ENCODE measurements at places on chromosomes 7 and 10.

- DNase-seq: no peak
Measured at GRCh38 chr10:43078986-43079273, 2.1 kb downstream of the RET start.

- no peak for DNase-seq
Measured at GRCh38 chr10:68684413-68684812, 36.6 kb upstream of the CCAR1 start.

DNA sequence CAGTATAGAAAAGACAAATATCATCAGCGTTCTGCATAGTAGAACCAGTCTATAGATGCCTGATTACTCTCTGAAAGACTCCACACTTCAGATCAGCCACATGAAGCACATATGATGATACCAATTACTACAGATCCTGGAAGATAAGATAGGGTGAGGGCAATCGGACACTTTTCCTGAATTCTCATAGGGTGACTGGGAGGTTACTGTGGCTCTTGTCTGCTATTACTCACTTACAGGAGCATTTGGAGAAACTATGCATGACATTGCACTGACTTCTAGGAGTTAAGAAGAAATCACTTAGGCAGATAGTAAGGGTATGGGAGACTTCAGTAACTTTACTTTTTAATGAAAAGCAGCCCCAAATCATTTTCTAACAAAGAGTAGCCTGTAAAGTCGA is 1140.9 kb downstream of the XPNPEP1 start:
- DNase-seq: no peak

- no peak for DNase-seq
Measured at GRCh38 chr10:32995066-32995622, 37.1 kb upstream of the ITGB1 start.

DNA sequence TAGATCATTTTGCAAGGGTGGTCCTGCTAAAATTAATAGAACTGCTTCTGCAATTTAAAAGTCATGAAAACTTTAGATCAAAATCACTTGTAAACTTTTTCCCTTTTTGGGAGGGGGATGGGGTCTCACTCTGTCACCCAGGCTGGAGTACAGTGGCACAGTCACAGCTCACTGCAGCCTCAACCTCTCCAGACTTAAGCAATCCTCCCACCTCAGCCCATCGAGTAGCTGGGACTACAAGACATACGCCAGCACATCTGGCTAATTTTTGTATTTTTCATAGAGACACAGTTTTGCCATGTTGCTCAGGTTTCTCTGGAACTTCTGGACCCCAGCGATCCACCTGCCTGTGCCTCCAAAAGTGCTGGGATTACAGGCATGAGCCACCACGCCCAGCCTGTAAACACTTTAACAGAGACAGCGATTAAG is 79.7 kb downstream of the LRRC17 start:
- DNase-seq: no peak

GRCh38 chr10:123479640-123480039 is 186.5 kb upstream of the GPR26 start:
- DNase-seq: no peak

DNA sequence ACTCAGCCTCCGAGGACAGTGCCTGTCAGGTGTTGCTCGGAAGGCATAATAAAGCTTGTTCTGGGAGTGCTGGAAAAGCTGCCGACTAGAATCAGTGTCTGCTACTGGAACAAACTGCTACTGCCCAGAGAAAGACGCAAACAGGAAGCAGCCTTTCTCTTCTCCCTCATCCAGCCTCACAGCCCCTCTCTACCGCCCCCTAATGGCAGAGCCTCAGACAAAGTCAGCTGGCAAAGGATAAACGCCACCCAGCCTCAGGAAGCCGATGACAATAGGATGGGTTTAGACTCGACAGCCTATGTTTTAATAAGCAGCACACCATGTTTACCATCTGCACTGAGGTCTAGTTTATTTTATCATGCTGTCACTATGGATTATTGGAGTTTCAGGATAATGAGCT is 169.5 kb upstream of the LYZL1 start:
- DNase-seq: no peak

DNA sequence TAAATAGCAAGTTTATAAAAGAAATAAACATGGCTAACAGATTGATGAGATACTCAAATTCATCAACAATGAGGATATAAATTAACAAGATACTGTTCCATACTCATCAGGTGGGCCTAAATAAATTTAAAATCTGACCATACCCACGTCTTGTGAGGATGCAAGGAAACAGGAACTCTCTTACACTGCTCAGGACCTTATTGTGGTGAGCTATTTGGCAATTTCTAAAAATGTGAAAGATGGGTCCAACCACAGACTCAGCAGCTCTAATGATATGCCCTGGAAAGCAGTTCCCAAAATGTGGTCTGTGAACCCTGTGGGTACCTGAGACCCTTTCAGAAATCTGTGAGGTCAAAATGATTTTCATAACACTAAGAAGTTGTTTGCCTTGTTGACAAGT is 21.5 kb downstream of the RPP38 start:
- no peak for DNase-seq

DNA sequence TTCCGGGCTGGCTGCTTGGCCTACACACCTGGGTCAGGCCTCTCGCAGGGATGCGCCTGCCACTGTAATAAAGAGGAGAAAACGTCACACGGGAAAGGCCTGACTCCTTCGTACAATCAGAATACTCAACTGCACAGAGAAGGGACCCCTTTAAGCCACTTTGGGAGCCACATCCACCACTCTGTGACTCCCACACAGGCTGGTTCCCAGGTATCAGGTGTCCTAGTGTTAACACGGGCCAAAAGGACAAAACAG is 5.8 kb upstream of the ZNF736 start:
- no peak for DNase-seq

DNA sequence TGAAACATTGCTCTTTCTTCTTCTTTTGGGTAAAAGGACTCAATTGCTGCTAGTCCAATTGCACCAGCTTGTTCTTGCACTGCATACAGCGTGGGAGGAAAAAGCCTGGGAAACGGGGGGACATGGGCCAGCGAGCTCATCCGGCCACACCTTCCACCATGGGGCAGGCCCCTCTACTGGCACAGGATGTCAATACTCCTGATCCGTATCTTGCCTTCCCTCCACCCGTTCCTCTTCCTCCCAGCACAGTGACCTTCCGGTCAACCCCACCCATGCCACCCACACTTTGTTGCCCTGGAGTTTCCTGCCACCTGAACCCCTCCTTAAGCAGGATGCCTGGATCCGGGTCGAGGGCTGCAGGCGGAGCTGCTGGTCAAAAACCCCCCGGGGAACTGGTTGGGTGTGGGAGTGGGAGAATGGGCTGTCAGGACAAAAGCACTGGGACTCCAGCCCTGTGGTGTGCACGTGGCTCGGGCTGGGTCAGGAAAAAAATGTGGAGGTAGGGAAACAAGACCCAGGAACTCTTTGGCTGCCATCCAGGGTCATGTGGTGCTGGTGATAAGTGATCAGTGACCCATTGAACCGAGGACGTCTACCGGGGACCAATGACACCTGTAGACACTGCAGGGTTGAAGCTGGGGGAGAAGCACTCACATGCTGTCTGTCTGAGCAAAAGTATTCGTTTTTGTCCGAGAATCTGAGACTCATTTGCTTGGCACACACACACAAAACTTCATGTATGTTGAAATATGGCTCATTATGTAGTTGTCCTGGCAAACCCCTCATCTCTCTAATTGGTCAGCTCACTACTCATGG is 8.1 kb downstream of the IL2RA start:
- peak; percentile 75 for DNase-seq

DNA sequence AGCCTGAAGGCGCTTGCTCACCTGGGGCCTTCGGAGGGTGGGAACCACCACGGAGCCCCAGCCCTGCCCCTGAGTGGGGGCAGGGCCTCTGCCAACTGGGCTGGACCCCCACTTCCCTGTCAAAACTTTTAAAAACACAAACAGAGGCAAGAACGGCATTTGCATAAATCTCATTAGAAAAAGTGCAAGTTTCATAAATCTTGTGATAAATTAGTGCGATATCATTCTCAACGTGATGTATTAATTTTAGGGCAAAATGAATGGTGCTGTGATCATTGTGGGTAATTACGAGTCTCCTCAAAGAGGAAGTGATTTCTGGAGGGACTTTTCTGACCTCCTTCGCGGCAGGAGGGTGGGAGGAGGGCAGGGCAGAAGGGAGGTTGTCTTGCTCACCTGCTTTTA is 98.3 kb downstream of the CDH23 start:
- no peak for DNase-seq

- no peak for DNase-seq
Measured at GRCh38 chr10:79405221-79405994, 40.0 kb downstream of the ZCCHC24 start.

GRCh38 chr7:51316262-51316665 is 345 bp downstream of the COBL start:
- no peak for DNase-seq
